Ecto neural progenitor cell (in vitro differentiated cells): ENCODE measurements at places on chromosomes 1 and 21.

- no peak for DNase-seq
These were observed 54.0 kb upstream of the KCNJ15 start for GRCh38 chr21:38202811-38203210.

- no peak for DNase-seq
These were observed 17.1 kb downstream of the PAX7 start for GRCh38 chr1:18647681-18648214.

DNA sequence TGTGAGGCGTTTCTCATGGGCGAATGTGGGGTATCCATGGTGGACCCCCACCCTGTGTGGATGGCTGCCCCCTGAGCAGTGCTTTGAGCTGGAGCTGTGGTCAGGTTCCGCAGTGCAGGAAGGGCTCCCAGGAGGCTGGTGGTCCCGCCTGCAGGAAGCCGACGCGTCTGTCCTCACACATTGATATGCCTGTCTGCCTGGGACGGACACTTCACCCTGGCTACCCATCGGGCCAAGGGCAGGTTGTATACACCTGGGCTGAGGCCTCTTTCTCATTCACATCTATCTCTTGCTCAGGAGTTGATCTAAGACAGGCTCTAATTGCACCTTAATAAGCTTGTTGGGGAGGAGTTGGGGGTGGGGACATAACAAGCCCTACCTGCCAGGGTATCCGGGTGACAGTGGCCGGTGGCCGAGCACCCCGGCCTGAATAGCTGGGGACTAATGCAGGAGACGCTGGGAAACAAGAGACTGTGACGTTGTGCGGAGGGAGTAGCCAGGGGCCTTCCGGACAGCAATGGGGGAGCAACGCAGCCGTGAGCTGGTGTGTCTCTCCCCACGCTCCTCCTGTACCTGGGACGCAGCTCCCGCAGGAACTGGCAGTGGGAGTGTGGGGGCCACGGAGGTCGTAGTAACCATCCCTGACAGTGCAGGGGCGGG, 21.7 kb downstream of the PDXK start:
- peak; percentile 67 for DNase-seq

- no peak for DNase-seq
These were observed 71.0 kb downstream of the DYRK1A start for GRCh38 chr21:37437376-37438080.
